ENCODE measurements at places on chromosomes 7 and 10. TPM values are rescaled to one million over a fixed set of nuclear protein-coding genes. Genes with fewer than 3 reads are reported as not detected.

Gene RP9
- 18.6 TPM for polyA plus RNA-seq

Gene SVOPL
- not detected for polyA plus RNA-seq

Gene NRG3
- not detected for polyA plus RNA-seq

Gene WDFY4
- polyA plus RNA-seq = not detected

Gene CALML5
- not detected for polyA plus RNA-seq

Gene LLCFC1
- not detected for polyA plus RNA-seq

Gene EBF3
- polyA plus RNA-seq = not detected

Gene MLXIPL
- polyA plus RNA-seq = 66.2 TPM

Gene CBX3
- 36.3 TPM for polyA plus RNA-seq

Gene GCK
- not detected for polyA plus RNA-seq

Gene ANXA7
- polyA plus RNA-seq = 59.4 TPM

Gene DIP2C
- polyA plus RNA-seq = 3.0 TPM

Gene HTRA1
- polyA plus RNA-seq = 0.18 TPM

Gene IRF5
- polyA plus RNA-seq = 2.4 TPM

Gene RET
- not detected for polyA plus RNA-seq

Gene COL1A2
- not detected for polyA plus RNA-seq

Gene ABI1
- polyA plus RNA-seq = 16.4 TPM

Gene ARHGEF5
- 1.3 TPM for polyA plus RNA-seq

Gene GPRIN2
- polyA plus RNA-seq = not detected

Gene EPC1
- 39.2 TPM for polyA plus RNA-seq

Data from HepG2 (cell line).